ENCODE measurements at places on chromosomes 5 and 9. TPM values are rescaled to one million over a fixed set of nuclear protein-coding genes. Genes with fewer than 3 reads are reported as not detected.

Gene SLU7
- total RNA-seq, result 39.7 TPM

Gene FGFR4
- total RNA-seq, result 7.2 TPM

Gene MAMDC4
- 3.0 TPM for total RNA-seq

Gene LCN12
- total RNA-seq, result not detected

Gene UAP1L1
- total RNA-seq, result 4.0 TPM

Gene PIGO
- 8.6 TPM for total RNA-seq

Gene FGD3
- total RNA-seq, result 7.4 TPM

Gene SMC5
- total RNA-seq, result 146 TPM

Gene SPDL1
- 22.5 TPM for total RNA-seq

Gene GABBR2
- 0.53 TPM for total RNA-seq

Gene DMGDH
- total RNA-seq, result 3.1 TPM

Gene AQP7
- total RNA-seq, result 1.9 TPM

Gene DMRTA1
- 1.4 TPM for total RNA-seq

Gene NUTM2G
- not detected for total RNA-seq

Gene RNF224
- total RNA-seq, result not detected

Gene OR1J2
- total RNA-seq, result not detected

Gene ANKRD34B
- total RNA-seq, result not detected

Gene RNF183
- total RNA-seq, result 0.26 TPM

Gene ADRB2
- total RNA-seq, result 3.0 TPM
